ENCODE measurements at places on chromosomes 6 and 20.

DNA sequence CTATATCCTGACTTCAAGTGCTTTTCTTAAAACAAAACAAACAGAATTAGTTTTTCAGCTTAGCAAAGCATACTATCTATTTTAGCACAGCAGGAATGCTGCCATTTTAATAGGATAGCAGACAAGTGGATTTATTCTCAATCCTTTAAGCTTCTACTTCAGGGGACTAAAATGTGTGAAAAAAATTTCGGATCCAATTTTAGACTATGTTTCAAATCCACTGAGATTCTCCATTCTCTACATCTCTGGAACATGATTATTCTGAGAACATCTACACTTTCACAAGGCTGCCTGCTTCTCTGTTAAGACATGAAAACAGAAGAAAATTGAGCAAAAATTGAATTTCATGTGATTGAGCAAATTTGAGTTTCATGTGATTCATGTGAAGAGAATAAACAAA lies 1321.3 kb downstream of the HACE1 start:
- DNase-seq: no peak

DNA sequence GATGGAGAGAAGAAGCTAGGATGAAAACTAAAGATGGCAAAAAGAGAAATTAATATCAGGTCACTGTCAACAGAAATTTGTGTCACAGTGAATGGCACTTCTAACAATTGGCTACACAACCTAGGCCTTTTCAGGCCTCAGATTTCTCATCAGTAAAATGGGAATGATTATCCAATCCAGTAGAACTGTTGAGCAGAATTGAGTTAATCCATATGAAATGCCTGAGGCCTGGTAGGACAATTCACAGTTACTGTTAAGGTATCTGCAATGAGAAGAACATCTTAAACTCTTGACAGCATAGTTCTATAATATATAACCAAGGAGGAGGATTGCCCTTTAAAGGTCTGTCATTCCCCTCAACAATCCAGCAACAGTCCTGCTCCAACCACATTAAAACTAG lies 217.9 kb upstream of the ZNF217 start:
- no peak for DNase-seq

- DNase-seq: no peak
These were observed 61.4 kb upstream of the CSE1L start for GRCh38 chr20:48984575-48985219.

- no peak for DNase-seq
These were observed 73.7 kb downstream of the EDN1 start for GRCh38 chr6:12363651-12364381.

DNA sequence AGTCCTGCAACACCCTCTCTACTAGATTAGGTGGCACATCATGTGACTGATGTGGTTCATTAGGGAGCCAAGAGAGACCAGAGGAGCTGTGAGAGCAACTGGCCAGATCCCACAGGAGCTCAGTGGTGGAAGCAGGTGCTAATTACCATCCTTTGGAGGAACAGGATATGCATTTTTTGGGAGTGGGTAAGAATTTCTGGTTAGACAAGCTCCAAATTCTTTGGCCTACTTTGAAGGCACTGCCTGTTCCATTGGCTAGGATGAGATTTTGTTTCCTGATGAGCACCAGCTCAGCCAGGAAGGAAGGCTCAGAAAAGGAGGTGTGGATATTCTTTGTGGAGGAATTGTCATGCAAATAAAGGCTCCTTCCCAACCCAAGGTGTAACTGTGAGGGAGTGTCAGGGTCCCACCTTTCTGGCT lies 130.3 kb upstream of the BMP2 start:
- DNase-seq: no peak

Measured in HEK293T (cell line).